ENCODE measurements at places on chromosomes 12 and 14.
A peak's percentile ranks its signal among the peaks of the same experiment; 100 is the strongest.

DNA sequence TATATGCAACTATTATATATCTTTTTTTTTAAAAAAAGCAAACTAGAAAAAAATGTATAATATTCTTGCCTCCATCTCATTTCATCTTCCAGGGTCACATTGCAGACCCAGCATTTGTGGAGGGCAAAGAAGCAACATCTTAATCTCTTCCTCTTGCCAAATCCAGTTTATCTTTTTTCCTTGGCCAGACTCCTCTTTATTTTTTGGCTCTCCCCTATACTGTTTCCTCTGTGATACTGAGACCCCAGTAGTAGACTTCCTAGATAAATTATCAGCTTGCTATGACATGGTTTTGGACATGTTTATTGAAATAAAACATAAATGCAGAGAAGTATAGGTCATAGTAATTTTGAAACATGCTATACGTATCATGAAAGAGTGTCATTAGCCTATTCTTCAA is 303.8 kb upstream of the DDHD1 start:
- DNase-seq = no peak

- no peak for DNase-seq
These were observed 290.0 kb upstream of the NOVA1 start for GRCh38 chr14:26887847-26888246.

GRCh38 chr12:111812881-111813741 is 28.9 kb upstream of the MAPKAPK5 start:
- DNase-seq = peak; percentile 86

DNA sequence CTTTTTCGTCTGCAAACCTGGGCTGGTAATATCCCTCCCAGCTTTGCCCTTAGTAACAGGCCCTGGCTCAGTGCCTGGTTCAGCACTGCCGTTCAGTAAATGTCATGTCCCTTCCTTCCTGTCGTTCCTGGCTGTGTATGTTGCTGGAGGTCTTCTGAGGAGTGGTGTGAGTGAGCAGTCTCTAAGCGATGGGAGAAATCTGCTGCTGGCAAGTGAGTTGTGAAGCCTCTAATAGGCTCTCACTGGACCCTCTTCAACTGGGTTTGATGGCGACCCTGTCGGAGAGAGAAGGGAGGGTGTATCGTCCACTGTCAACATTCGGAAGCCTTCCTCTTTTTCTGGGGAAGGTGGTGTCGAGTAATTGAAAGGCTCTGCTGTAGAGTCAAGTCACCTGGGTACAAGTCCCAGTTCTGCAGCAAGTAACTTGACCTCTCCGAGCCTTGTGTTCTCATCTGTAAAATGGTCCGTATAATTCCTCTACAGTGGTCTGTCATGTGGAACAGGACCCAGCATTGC is 62.8 kb downstream of the HRK start:
- DNase-seq = no peak

GRCh38 chr14:51939755-51940301 is 49.5 kb upstream of the RTRAF start:
- DNase-seq = no peak

- no peak for DNase-seq
These were observed 49.2 kb downstream of the FUT8 start for GRCh38 chr14:65461730-65462129.

DNA sequence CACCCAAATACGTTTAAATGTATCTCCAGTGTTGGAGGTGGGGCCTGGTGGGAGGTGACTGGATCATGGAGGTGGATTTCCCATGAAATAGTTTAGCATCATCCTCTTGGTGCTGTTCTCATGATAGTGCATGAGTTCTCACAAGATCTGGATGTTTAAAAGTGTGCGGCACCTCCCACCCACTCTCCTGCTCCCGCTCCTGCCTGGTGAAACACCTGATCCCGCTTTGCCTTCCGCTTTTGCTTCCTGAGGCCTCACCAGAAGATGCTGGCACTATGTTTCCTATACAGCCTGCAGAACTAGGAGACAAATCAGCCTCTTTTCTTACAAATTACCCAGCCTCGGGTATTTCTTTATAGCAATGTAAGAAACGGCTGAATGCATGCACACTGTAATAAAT is 20.1 kb downstream of the EIF5 start:
- DNase-seq = no peak

DNA sequence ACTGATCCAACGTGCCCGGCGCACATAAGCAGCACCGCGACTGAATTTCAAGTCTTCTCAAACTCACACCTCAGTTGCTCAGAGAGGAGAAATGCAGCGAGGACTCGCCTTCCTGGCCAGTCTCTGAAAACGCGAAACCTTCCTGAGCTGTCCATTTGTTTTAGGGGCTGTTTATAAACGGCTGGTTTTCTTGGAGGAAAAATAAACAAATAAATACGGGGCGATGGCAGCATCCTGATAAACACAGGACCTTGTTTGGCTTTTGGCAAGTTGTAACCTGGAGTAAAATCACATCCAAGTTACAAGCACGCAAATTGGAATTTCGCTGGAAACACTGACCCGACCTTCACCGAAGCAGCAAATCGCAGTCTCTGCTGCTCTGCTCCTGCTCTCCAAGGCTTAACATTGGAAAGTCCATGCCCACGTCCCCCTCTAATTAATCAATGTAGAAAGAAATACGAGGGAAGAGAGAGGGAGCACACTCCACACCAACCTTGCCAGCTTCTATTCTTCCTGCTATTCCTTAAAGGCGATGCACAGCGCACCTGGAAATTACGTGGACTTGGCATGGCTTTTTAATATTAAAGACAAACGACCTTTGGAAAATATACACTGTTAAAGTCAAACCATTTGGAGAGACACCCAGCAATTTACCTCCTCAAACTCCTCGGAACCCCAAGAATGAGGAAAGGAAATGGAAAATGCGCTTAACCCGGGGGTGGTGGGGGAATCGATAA is 248.8 kb downstream of the APAF1 start:
- no peak for DNase-seq

- no peak for DNase-seq
These were observed 17.7 kb upstream of the C14orf180 start for GRCh38 chr14:104561632-104562495.

DNA sequence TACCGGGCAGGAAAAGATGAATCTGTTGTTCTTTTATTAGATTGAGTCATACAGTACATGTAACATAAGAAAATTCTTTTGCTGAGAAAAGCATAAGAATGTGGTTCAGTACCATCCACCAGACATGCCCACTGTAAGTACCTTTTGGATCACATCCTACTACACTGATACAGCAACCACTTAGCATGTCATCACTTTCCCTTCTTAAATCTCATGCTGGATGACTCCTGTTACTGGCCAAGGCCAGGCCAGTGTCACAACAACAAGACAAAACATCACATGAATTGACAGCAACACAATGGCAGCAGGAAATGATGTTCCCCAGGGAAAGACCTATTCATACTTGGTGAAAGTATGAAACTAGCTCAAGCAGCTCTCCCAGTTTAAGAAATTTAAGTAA is 46.4 kb downstream of the STXBP6 start:
- peak; percentile 18 for DNase-seq

GRCh38 chr14:59176765-59177164 is 11.7 kb upstream of the DAAM1 start:
- no peak for DNase-seq

DNA sequence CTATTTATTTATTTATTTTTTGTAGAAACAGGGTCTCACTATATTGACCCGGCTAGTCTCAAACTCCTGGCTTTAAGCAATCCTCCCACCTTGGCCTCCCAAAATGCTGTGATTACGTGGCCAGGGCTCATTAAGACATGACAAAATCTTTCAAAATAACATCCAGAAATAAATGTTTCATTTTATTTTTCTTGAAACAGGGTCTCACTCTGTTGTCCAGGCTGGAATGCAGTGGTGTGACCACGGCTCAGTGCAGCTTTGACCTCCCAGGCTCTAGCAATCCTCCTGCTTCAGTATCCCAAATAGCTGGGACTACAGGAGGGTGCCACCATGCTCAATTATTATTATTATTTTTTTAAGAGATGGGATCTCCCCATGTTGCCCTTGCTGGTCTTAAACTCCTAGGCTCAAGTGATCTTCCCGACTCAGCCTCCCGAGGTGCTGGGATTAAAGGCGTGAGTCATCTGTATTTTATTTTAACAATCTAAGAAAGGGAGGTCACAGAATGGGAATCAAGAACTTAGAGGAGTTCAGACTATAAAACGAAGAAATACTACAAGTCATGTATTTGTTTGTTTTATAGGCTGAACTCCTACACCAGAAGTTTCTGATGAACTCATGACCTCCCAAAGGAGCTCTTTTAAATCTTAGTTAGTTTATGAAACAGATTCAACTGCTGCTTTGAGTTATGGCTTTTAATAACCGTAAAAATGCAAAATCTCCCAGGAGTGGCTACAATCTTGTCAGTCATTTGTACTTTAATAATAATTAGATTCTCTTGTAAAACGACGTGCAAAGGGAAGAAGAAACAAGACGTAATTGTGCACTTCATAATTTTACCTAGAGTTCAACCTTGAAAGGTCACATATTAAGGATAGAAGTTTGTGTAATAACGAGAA is 2.1 kb upstream of the TMEM263 start:
- DNase-seq = peak; percentile 12

DNA sequence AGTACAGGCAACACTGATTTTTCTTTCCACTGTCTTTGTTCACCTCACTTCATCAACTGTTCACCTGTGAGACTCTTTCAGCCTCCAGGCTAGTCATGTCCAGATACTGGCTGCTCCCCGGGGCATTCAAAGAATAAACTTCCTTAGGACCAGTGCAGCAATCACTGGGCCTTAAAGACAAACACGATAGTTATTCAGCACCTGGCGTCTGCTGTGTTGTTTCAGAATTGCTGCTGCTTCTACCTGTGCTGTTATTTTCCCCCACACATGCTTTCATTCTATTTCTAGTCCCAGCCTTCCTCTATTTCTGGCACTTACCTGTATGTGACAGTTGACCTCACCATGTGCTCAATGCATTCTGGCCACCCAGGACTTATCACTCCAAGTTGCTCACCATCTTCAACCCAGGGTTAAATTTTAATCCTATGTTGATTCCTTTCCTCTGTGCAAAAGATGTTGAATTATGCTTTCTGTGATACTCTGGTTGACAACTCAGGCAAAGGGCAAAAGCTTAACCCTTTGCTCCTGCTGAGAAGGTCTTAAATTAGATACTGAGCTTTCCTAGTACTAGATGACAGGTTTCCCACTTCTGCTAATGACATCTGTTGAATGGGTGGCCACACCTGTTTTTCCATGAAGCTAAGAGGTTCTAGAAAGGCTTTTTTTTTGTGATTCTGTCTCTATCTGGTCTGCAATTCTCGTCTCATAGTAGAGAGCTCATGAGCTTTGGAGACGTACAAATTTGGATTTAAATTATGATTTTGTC is 41.4 kb downstream of the PTPRQ start:
- no peak for DNase-seq

DNA sequence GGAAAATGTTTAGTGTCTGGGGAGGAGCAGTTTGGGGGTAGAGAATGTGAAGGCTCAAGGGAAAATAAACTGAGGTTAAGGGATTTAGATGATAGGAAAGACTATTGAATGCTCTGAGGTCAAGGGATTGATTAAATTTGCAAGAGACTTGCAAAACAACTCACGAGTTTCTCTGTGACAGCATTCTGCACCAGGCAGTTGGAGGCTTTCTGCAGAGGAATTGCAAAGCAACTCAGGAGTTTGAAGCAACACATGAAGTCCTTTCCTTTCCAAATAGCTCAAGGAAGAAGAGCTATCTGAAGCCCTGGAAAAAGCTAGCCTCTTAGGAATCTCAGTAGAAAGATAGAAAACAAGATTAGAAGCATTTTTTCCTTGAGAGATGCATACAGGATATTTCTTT is 23.9 kb downstream of the SLC7A8 start:
- DNase-seq = no peak

Data from HTR-8/SVneo (cell line).